ENCODE measurements at places on chromosomes 4 and X. TPM values are rescaled to one million over a fixed set of nuclear protein-coding genes. Genes with fewer than 3 reads are reported as not detected.

The PAGE2 gene
- total RNA-seq: not detected

The RASSF6 gene
- total RNA-seq: not detected

The NPY5R gene
- total RNA-seq: not detected

The PRDM8 gene
- 5.7 TPM for total RNA-seq
